SK-N-SH (cell line): ENCODE measurements at places on chromosomes 3 and 15.
A peak's percentile ranks its signal among the peaks of the same experiment; 100 is the strongest.

DNA sequence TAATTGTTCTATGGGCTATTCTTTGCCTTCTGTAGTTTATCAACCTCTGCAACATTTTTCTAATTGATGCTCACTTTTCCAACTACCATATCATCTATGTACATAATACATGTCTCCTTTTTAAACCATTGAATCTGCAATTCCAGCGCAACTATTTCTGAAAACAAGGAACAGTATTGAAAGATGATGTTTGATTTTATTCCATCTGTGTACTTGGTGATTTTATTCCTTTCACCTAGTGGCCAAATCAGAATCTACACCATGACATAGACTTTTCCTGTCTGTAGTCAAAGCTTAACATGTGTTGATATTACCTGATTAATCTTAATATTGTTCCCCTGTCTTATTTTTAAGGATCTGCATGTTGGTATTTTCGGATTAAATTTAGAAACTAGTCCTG is 13.0 kb downstream of the NKTR start:
- DNase-seq: peak; percentile 20

- DNase-seq: no peak
These were observed 638.7 kb downstream of the RBMS3 start for GRCh38 chr3:29919571-29919970.

GRCh38 chr3:22977042-22977441 is 226.1 kb upstream of the UBE2E2 start:
- DNase-seq: no peak

- DNase-seq: no peak
These were observed 42.5 kb downstream of the ZBTB38 start for GRCh38 chr3:141410846-141411245.

DNA sequence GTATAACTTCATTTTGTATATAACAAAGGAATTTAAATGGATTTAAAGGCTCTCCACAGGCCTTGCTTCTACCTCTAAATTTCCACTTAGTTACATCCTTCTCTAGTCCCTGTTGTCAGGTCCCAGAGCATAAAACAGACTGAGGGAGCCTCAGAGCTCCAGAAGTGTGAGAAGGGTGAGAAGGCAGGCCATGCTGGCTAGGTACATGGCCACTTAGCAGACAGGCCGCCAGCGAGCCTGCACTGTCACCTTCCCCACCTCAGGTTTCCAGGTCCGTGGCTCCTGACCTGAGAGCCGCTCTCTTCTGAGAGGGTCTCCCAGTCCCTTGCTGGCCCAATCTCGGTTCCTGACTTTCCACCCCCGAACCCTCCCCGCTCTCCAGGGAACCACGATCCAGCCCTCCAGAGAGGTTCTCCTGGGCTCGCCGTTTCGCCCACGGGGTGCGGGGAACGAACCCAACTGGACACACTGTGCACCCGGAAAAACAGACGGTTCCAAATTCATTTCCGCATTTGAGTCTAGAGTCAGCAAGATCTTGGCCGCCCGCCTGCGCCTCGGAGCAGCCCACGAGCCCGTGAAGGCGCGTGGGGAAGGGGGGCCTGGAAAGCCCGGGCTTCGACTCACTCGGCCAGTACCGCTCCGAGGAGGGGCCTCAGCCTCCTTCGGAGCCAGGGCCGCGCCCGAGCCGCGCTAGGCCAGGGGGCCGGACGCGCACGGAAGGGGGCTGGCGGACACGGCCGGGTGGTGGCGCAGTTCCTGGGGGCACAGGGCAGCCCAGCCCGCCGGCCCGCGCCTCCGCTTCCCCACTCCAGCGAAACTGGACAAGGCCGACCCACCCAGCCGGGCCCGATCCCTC is 16.7 kb upstream of the SOX2 start:
- DNase-seq: no peak

- peak; percentile 27 for DNase-seq
These were observed 325.2 kb upstream of the NR2E3 start for GRCh38 chr15:71485094-71485693.

GRCh38 chr3:52379610-52380009 is 63.5 kb downstream of the DNAH1 start:
- DNase-seq: no peak

GRCh38 chr3:186946756-186947375 is 16.5 kb downstream of the ST6GAL1 start:
- no peak for DNase-seq

GRCh38 chr3:136989781-136990524 is 32.2 kb downstream of the IL20RB start:
- no peak for DNase-seq
